ENCODE measurements at places on chromosomes 11 and 22.

GRCh38 chr22:31344256-31344577 is 1.9 kb downstream of the PATZ1 start:
- DNase-seq: no peak

GRCh38 chr11:120068114-120068573 is 69.8 kb downstream of the TRIM29 start:
- no peak for DNase-seq

DNA sequence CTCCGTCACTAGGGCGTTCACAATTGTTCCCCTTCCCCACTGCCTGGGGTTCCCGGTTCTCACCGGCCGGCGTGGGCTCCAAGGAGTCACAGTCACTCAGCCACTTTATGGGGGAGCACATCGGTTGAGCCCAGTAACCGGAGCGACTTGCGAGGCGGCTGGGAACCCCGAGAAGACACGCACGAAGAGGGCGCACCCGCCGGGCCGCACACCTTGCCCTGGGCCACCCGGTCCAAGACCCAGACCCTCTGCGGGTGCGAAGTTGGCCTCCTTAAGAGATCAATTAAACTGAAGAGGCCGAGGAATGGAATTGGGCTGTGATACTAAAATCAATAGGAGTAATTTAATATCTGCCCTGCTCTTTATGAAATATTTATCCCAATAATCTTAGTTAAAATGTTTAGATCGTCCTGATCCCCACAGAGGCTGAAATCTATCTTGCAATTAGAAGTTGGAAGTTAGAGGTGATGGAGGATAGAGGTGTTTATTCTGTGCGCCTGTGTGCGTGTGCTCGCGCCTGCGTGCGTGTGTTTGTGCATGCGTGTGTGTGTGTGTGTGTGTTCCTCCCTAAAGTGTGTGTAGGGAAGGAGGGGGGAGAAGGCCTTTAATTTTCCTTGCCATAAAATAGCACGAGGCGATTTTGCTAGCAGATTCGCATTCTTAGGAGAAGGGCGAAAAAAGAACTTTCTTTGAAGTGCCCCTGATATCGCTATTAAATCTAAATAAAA is 954 bp upstream of the MN1 start:
- DNase-seq: no peak

DNA sequence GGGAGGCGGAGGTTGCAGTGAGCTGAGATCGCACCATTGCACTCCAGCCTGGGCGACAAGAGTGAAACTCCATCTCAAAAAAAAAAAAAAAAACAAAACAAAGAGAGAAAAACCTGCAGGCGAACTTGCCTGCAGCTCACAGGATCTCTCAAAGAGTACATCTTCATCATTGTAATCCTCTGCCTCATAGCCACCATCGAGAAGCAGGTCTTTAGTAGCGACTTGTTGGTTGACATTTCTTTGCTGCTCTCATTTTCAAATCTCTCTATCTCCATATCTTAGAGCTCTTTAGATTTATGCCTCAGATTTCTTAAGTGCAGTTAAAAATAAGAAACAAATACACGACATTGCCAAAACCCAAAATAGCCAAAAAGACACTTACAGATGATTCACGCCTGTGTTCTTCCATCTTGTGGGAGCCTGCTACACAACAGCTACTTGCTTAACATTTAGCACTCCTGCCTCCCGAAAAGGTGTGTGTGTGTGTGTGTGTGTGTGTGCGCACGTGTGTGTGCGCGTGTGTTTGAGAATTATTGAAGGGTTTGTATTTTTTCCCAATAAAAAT is 14.6 kb downstream of the FAM227A start:
- no peak for DNase-seq

GRCh38 chr11:123145661-123146060 is 49.4 kb downstream of the CLMP start:
- DNase-seq: no peak

GRCh38 chr22:39298241-39298987 is 21.0 kb downstream of the RPL3 start:
- no peak for DNase-seq

DNA sequence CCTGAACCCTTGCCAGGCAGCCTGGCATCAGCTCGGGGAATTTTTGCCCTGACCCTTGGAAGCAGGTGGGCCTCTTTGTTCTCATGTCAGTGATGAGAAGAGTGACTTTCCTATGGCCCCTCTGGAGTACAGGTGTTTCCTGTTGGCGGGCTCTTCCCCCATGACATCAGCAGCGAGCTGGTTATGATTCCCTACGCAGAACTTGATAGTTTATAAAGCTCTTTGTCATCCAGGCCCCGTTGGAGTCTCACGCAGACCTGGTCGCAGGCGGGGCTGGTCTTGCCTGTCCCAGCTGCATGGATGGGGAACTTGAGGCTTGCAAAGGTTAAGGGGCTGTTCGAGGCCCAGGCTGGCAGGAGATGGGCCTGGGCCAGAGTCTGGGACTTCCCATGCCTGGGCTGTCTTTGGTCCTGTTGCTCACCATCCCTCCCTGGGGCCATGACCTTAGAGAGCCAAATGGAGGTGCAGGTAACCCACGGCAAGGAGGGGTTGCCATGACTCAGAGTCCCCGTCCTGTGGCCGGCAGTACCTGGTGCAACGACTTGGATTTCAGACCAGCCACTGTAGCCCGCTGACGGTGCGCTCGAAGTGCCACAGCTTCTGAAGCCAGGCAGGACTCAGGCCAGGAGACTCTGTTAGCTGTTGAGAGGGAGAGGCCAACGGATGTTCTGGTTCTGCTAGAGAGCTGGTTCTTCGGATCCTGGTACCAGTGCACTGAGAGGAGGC is 45.9 kb upstream of the PPP6R3 start:
- DNase-seq: no peak

DNA sequence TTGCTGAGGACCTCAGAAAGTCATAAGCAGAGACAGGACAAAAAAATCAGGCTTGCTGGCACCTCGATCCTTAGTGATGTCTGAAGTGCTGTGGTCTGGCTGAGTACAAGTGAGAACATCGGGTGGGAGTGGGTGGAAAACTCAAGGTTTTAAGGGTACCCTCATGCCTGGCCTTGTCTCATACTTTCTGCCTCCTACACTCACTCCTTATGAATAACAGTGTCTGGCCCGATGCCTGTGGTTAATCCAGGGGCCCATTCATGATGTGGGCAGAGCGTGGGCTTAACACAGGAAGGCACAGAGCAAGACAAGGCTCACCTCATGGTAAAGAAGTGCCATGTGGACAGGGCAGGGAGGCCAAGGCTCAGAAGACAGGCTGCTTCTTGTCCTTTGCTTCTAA is 11.0 kb upstream of the UCP3 start:
- DNase-seq: no peak

DNA sequence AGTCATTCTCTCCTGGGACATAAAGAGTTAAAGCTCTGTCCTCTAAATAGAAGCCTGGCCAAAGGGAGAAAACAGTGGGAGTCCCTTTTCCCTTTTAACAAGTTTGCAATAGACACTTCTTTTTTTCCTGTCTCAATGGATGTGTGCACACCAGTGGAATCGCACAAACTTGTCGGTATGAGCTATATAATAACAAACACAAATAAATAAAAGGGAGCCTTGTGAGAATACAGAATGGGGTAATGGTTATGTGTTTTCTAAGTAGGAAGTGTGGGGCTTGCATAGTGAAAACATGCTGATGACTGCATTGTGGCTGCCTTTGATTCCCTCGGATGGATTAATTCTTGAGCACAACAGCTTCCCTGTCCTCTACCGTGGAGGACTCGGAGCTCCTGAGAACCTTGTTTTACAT is 131.9 kb downstream of the WNT7B start:
- DNase-seq: no peak

GRCh38 chr11:100578831-100579311 is 108.2 kb upstream of the ARHGAP42 start:
- DNase-seq: no peak

- no peak for DNase-seq
Measured at GRCh38 chr11:70220136-70220535, 17.0 kb downstream of the FADD start.

DNA sequence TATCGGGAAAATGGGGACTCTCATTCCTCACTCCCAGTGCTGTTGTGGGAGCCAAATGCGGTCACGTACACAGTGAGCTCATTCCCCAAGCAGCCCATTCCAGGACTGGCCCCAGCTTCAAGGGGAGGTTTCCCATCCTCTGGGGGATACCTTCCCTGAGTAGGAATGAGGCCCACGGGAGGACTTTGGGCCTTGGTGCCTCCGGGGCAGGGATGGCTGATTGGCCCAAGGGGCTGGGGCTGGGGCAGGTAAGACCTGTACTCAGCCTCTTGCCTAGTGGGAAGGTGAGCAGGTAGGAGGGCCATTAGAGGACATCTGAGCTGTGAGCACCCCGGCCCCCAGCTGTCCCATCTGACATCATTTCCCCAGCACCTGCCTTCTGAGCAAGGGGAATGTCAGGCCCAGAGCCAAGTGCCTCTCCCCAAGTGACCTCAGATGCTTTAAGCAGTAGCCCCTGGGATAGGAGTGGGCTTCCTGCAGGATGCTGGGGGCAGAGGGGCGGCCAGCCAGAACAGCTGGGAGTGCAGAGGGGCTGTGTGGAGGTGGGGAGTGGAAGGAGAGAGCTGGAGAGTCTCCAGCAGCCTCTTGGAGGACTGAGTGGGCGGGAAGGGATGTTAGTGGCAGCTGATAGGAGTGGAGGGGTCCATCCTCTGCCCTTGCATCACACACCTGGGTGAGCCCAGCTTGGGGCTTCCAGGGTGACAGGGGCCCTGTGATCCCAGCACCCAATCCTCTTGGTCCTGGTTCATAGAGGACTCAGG is 58.4 kb downstream of the CD82 start:
- no peak for DNase-seq

DNA sequence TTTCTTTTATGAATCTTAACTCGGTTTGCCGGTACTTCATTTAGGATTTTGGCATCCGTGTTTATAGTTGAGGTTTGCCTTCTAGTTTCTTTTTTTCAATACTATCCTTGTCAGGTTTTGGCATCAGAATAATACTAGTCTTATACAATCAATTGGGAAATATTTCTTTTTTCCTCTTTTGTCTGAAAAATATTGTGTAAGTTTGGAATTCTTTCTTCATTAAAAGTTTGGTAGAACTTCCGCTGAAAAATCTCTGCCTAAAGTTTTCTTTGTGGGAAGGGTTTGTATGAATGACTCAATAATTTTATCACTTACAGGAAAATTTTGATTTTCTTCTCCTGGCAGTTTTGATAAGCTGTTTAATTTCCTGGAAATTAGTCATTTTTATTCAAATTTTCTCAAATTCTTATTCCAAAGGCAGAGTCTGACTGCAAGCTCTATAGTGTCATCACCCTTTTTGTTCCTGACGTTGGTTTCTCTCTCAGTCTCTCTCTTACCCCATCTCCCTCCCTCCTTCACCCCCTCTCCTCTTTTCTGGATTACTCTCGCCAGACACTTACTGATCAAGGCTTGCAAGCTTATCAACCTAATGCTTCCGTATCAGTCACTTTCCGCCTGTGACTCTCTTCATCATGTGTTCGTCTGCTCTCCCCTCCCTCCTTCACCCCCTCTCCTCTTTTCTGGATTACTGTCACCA is 555.7 kb downstream of the TBC1D22A start:
- DNase-seq: no peak

GRCh38 chr22:32917577-32918354 is 116.3 kb downstream of the TIMP3 start:
- no peak for DNase-seq

- no peak for DNase-seq
Measured at GRCh38 chr11:72309641-72310040, 65.7 kb upstream of the PHOX2A start.

- DNase-seq: no peak
Measured at GRCh38 chr11:11722861-11723260, 101.1 kb upstream of the GALNT18 start.

GRCh38 chr22:48808038-48808960 is 1019.4 kb downstream of the BRD1 start:
- DNase-seq: no peak

GRCh38 chr11:117009905-117010605 is 88.2 kb downstream of the SIK3 start:
- no peak for DNase-seq

- DNase-seq: no peak
Measured at GRCh38 chr11:117045196-117045595, 53.0 kb downstream of the SIK3 start.

DNA sequence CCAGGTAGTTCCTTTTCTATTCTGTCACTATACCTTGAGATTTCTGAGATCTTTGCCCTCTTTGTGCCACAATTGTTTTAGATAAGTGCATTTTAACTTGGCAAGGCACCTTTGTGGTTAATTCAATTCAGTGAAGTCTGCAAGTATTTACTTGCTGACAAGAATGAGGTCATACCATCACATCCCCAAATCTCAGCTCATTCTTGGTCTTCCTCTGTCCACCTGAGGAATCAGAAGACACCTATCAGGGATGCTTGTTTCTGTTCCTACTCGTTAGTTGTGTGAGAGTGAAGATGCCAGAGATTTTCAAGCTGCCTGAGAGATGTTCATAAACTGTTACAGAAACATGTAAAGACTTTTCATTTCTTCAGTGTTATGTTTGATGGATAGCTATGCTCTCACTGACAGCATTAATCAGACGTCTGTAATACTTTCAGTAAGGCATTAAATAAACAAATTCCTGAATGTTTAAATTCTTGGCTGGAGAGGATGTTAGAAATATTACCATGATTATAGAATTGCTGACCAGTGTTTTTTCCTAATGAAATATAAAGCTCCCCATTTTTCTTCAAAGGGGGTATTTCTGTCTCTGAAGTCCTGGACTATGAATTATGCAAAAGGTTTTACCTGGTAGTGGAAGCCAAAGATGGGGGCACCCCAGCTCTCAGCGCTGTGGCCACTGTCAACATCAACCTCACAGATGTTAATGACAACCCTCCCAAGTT is 135.0 kb upstream of the MTNR1B start:
- no peak for DNase-seq

GRCh38 chr11:13859892-13860291 is 102.6 kb upstream of the SPON1 start:
- peak; percentile 16 for DNase-seq

- DNase-seq: no peak
Measured at GRCh38 chr11:38577769-38578168, 1979.7 kb upstream of the RAG2 start.

- DNase-seq: no peak
Measured at GRCh38 chr22:39368461-39368911, 18.7 kb downstream of the SYNGR1 start.

GRCh38 chr11:31966846-31967245 is 124.0 kb upstream of the RCN1 start:
- no peak for DNase-seq

DNA sequence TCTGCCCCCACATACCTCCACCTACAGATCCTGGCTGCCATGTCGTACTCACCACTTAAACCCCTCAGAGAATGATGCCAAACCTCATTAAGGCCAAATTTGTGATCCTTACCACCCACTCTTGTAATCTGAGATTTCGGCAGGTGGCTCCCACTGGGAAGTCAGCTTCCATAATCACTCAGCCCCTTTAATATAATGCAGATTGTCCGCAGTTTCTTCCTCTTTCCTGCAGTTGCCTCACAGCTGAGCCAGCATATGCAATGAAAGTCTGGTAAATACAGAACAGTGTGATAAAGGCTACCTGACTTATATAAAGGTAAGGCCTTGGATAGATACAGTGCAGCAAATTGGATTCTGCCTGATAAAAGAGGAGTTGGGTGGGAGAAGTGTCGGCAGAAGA is 515.2 kb upstream of the TENM4 start:
- no peak for DNase-seq

DNA sequence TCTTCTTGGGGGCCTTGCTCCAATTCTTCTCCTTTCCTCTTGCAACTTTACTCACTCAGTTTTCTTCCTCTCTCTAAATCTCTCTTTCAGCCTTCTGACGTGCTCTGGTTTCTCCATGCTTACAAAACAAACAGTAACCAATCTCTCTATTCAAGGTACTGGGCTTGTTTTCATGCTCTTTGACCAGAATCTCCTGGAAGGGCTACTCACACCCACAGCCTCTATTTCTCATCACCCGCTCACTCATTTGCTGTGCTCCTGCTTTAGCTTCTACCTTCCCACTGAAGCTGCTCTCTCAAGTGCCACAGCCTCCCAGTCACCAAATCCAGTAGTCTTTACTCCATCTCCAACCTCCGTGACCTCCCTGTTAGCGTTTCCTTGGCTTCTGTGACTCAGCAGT is 60.4 kb downstream of the SERGEF start:
- no peak for DNase-seq

Measured in activated T-helper 1 cell treated with Interleukin-2 at 50 U/mL for 16 hours (primary cell).